Amniotic stem cell (primary cell): ENCODE measurements at places on chromosomes 6 and 20.

- DNase-seq, result no peak
Measured at GRCh38 chr20:38924718-38925117, 1.5 kb upstream of the FAM83D start.

DNA sequence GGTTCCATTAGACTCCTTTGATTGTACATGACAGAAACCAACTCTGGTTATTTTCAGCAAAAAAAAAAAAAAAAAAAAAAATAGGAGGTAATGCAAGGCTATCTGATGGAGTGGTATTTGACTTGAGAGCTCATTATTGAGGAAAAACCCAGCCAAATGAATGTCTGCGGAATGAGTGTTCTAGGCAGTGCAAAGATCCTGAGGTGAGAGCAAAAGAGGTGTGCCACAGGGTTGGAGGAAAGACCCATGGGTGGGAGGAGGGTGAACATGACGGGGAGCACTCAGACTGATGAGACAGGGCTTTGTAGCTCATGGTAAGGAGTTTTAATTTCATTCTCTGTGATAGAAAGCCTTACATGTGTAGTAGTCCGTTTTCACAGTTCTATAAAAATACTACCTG lies 188.9 kb downstream of the TSHZ2 start:
- no peak for DNase-seq

- no peak for DNase-seq
Measured at GRCh38 chr20:41330941-41331340, 9.7 kb upstream of the LPIN3 start.

- no peak for DNase-seq
Measured at GRCh38 chr20:38985603-38986170, 23.5 kb downstream of the DHX35 start.

DNA sequence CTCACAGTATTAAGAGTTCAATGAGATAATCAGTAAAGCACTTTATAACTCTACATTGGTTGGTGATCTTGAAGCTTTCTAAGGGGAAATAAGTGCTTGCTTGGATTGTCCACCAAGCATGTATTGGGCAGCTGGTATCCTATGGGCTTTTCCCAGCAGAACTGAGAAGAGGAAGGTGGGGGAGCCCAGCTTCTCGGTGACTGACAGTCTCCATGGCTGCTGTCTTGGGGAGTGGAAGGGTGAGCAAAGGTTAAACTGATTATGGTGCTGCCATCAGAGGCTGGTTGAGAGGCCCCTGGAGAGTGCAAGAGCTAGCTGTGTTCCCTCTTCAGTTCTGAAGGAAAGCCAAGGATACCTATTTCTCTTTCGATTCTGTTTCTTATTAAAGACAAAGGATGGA lies 35.5 kb upstream of the ADTRP start:
- DNase-seq, result no peak

- no peak for DNase-seq
Measured at GRCh38 chr6:26401389-26401986, 587 bp upstream of the BTN3A1 start.

- no peak for DNase-seq
Measured at GRCh38 chr6:149327638-149328037, 10.1 kb downstream of the TAB2 start.

- DNase-seq, result no peak
Measured at GRCh38 chr20:53141201-53142050, 169.3 kb downstream of the TSHZ2 start.

DNA sequence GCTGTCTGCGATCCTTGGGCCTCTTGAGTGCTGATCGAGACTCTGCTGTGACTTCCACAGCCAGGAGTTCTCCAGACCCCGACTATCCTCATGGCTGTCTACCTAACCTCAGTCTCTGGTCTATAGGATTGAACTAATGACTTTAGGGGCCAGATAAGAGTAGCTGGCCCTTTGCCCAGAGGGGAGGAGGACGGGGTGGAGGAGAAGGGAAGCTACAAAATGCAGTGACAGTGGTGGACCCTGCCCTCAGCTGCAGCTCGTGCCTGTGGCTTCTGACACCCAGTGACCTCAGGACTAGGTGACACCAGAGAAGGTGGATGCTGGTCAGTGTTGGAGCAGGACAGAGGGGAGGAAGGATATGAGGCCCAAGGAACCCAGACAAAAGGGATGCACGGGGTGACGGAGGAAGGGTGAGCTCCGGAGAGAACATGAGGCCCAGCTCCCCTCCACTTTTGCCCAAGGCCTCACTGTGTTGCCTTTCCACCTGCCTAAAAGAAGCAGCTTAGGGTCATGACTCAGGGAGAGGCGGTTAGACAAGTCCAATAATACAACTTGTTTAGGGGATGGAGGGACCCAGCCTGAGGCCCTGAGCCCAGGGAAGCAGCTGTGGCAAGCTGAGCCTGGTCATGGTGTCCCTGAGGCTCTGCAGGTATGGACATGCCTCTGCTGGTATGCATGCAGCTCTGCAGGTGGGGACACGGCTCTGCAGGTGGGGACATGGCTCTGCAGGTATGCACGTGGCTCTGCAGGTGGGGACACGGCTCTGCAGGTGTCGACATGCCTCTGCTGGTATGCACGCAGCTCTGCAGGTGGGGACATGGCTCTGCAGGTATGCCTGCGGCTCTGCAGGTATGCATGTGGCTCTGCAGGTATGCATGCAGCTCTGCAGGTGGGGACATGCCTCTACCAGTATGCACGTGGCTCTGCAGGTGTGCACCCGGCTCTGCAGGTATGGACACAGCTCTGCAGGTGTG lies 67.7 kb downstream of the SYNJ2 start:
- no peak for DNase-seq

DNA sequence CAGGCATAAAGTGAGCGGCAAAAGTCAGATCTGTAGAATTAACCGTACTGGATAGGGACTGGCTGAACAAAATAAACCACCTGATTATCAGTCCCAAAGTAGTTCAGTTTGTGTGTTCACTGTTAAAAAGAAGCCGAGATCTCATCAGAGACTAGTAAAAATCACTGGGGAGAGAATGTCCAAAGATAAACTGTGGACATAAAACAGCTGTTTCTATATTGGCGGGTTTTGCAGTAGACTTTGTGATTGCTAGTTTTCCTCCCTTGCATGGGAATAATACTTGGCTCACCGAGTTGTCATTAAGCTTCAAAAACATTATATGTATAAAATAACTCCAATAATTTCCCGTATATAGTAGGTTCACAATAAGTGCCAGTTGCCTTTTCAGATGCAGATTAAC lies 114.2 kb upstream of the ID4 start:
- DNase-seq, result no peak

DNA sequence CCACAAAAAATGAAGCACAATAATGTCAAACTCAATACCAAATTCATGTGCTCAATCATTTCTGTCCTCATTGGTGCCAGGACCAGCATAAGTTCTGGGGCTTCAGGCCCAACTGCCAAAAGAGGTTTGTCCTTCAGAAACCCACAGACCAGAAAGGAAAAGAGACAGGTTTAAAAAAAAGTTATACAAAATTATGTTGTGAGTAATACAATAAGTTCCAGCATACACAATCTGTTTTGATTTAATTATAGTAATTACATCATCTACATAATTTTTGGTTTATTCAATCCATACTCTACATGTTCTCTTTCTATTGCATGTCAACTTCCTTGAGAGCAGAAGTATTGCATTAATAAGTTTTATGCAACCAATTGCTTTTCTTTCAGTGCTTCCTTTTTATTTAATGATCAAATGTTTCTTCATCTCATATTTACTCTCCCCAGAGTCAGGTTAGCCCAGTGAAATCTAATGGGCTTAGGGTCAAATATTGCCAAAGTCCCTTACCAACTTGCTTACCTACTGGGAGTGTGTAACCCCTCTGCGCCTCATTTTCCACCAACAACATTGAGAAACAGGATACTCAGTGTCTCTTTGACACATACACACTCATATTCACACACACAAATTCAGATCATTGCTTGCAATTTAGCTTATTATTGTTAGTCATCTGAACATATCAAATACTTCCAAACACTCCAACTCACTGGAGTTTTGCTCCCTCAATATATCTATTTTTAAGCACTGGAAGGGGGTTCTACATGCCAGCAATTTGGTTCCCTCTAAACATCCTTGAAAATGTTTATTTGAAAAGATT lies 424.4 kb upstream of the MARCKS start:
- DNase-seq, result no peak

- no peak for DNase-seq
Measured at GRCh38 chr6:40854592-40854991, 184.4 kb downstream of the UNC5CL start.

- no peak for DNase-seq
Measured at GRCh38 chr20:18166950-18167349, 29.3 kb downstream of the KAT14 start.

GRCh38 chr20:23337312-23337711 lies 13.3 kb upstream of the NXT1 start:
- DNase-seq, result no peak

DNA sequence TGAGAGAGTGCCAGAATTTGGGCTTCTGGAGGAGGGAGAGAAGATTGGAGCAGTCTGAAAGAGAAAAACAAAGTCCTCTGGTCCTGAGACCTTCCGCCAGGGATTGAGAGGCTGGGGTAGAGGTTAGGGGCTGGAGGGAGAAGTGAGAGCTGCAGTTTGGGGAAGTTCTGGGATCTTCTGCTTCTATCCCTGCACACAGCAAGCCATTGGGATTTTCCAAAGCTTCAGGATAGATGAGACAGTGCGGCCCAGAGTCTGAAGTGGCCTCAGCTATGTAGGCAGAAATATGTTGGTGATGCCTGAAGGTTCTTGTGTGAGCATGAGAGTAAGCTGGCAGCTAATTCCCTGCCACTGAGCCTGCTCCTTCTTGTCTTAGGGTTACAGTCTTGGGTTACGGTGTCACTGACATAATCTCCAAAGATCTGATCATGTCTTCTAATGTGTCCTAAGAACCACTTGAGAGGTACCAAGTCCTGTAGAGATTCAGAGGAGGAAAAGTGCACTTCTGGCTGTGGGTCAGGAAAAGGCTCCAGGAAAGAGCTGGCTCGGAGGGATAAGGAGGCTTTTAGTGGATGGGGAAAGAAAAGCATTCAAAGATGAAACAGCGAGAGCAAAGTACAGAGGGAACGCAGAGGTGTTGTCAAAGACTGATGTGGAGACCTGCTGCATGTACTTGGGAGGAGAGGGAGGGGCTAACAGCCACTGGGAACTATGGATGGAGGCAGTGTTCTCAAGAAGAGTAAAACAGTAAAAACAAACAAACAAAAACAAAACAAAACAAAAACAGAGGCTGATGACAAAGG lies 131.1 kb upstream of the MYLIP start:
- DNase-seq, result no peak

- peak; percentile 91 for DNase-seq
Measured at GRCh38 chr6:52517502-52518278, 59.2 kb downstream of the TRAM2 start.

DNA sequence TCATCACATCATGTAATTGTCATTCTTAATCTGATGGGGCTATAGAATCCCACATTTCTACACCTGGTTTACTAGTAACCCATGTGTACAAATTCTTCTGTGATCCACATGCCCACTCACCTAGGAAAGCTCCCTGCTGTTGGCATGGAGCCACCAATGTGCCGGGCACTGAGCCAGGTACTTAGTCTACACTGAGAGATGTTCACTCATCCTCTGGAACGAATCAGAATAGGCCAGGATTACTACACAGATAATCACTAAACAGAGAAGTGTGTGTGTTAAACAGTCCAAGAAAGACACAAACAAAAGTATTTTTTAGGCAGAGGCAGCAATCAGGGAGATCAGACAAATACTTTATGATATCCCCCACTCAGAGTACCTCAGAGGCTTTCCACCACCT lies 193.2 kb upstream of the VGLL2 start:
- DNase-seq, result no peak

- DNase-seq, result peak; percentile 37
Measured at GRCh38 chr6:71404145-71404966, 115.7 kb downstream of the OGFRL1 start.

DNA sequence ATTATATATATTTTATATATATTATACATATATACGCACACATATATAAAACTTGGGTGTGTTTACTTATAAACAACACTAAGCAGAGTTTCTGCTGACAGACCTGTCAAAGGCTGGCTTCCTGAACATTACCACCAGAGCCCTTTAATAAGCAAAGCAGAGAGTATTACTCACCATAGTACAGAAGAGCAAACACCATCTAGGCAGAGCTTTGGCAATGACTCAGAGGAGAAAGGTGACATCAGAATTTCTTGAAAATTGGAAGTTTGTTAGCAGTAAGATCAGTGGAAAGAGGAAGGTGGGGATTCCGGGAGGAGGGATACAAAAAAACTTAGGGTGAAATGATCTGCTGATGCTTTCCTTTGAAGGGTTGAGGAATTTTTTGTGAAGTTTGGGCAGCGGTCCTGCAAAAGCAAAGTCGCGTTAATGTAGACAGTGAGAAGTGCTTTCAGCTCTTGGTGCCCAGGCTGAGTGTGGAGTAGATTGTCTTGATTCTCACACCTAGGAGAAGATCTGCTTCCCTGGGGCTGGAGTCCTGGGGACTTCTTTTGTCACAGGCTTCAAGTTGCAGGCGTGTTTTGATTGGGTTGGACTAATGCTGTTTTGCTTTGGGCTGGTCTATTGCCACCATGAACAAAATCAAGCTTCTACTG lies 109.6 kb upstream of the BACH2 start:
- DNase-seq, result no peak

GRCh38 chr6:123380257-123380656 lies 256.5 kb downstream of the TRDN start:
- no peak for DNase-seq

DNA sequence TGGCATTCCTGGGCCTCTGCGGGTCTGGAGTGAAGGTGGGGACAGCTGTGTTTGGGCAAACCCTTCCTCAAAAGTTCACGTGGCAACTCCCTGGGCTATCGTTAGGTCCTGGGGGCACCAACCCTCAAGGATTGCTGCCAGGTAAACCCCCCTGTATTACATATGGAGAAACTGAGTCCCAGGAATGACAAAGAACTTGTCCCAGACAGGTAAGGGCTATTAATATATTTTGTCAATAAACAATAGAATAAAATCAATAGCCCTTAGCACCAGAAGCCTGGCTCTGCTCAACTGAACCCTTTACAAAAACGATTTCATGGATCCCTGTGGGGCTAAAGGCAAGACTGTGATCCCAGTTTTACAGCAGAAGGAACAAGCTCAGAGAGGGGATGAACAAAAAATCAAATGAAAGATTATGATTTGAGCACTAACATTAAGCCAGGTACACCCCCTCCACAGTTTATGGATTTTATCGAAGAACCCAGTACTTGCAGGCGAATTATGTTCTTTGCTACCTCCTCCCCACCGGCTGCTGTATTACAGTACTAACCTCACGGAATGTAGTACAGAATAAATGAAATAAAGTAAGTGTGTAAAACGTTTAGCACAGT lies 2.7 kb downstream of the ID1 start:
- DNase-seq, result no peak

DNA sequence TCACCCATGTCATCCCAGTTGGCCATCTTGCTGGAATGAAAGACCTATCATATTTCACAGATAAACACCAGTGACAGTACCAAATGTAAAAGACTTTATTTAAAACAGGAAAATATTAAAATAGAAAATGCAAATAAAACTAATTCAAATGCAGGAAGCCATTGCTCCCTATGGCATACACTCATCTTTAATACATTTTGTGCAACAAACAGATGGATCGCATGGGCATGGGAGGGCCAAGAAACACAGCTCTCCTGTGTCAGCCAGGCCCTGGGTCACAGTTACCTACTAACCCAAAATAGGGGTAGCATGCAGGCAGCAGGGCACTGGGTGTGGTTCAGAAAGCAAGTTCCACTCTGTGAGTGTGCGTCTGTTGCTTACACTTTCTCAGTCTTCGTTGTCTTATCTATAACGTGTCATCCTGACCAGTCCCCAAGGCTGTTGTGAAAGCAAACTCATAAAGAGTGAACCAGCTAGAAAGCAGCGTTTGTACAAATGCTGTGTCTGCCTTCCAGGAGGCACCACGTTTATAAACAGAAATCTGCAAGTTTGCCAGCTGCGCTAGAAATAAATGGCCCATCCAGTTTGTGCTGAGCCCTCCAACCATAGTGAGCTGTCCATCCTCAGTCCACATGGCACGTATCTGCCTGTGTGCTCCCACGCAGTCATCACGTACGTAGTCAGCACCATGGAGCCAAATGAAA lies 180.5 kb downstream of the SYNDIG1 start:
- DNase-seq, result no peak
